ENCODE measurements at places on chromosomes 5 and 9.

DNA sequence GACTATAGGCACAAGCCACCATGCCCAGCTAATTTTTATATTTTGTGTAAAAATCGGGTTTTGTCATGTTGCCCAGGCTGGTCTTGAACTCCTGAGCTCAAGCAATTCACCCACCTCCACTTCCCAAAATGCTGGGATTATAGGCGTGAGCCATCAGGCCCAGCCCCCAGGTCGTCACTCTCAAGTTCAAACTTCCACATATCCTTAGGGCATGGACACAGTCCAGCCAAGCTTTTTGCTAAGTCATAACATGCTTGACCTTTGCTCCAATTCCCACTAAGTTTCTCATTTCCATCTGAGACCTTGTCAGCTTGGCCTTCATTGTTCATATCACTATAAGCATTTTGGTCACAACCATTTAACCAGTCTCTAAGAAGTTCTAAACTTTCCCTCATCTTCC, 43.9 kb upstream of the ARAP3 start:
- DNase-seq: no peak

DNA sequence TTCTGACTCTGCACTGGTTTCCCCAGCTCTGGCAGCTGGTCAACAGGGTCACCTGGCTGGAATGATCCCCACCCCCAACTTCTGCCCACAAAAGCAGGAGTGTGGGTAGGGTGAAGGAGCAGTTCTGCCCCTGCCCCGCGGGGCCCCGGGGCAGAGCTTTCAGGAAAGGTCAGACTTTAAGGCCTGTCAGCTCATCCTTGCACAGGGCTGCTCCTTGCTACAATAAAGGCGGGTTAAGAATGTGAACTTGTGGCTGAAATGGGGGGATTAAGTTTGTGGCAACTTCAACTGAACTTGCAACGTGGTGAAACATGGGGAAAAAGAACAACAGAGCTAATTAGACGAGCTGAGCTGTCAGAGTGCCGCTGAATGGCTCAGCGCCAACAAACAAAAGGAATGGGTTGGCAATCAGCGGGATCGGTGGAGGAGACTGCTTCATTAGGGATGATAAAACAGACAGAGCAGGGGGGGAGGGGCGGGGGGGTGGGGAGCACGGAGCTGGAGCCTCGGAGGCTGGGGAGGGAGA, 50.8 kb downstream of the CRB2 start:
- no peak for DNase-seq

- DNase-seq: peak; percentile 19
Measured at GRCh38 chr5:90434116-90434714, 24.7 kb upstream of the CETN3 start.

DNA sequence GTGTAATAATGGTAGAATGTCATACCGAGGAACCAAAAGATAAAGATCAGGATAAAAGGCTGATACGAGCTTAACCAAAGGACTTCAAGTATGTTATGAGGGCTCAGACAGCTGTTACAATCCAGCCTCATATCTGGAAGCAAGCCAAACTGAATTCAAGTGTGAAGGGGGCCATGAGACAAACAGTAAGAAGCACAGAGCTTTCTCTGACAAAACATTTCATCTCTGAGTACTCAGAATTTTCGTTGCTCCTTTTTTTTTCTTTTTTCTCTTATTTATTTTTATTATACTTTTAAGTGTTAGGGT, 52.9 kb upstream of the CD180 start:
- DNase-seq: no peak

GRCh38 chr5:73302797-73303147, 129.8 kb downstream of the TMEM174 start:
- DNase-seq: no peak

DNA sequence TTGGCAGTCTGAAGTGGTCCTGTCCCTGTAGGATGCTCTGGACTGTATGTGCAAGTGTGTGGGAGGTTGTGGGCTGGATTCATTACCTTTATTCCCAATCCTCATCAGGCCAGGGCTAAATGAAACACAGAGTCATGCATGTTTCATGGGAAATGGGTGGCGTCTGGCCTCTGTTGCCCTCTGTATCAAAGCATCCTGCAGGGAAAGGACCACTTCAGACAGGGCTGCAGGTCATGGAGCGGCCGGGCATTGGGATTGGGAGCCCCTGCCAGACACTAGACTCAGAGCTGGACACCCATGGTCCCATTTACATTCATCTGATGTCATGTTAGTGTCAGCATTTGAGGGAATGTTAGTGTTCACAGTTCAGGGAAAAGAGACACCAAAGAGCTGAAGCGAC, 53.8 kb downstream of the UBE2QL1 start:
- DNase-seq: no peak

GRCh38 chr9:36603006-36603405, 30.3 kb downstream of the MELK start:
- DNase-seq: no peak

DNA sequence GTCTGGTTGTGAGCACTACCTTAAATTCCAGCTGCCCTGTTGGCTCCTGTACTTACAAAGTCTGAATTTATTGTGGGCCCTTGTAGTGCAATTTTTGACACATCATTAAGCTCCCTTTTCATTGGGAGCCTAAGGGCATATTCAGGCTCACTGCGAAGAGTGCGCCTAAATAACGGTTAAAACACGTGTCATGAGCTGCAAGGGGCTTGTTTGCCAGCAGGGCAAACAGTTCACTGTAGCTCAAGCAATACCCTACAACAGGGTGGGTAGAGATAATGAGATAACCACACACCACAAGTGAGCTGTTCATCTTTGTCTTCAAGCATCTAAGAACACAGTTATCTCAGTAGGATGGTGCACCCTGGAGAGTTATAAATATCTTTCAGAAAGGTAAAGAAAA, 214.2 kb downstream of the SLF1 start:
- DNase-seq: no peak

DNA sequence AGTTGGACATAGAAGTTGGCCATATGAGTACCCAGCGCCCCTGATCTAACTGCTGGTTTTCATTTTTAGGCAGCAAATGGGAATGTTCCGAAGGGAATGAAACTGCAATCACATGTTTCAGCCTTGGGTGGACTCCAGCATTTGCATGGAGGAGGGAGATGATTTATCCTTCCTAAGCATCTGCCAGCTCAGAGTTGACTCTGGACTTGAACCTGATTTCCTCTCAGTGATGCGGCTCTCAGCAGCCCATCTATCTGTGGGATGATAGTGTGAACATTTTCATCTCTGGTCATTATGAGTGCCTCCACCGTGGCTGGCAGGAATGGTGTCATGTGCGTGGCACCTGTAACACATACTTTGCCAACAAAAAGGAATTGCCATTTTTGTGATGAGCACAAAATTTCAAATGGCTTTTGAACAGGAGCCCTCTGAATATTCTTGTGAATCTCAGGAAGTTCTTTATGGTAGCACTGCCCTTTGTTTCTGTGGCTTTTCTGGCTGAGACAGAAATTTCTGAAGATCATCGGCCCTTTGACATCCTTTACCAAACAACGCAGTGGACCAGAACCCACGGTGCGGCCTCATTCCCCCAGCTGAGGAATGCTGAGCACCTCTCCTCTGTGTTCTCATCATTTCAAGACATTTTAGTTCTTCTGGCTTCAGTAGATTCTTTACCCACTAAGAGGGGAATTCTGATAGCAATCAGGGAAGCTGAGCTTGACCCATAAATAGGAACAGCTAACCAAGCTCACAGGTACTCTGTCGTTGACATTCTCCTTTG, 28.5 kb downstream of the FUBP3 start:
- DNase-seq: no peak

DNA sequence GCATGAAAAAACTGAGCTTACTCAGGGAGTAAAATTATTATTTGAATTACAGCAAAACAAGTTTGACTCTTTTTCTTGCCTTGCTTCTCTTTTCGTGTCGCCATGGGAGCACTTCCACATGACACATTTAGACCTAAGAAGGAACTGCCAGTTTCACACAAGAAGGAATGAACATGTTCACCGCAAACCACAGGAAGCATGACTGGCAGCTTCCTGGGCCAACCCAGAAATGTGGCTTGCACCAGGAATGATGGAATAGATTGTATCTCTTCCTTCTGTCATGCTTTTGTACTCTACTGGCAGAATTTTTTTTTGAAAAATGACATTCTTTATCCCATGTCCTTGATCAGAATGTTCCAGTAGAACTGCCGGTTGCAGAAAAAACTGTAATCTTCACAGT, 32.9 kb upstream of the MAN2A1 start:
- DNase-seq: peak; percentile 2

GRCh38 chr5:77437194-77437593, 54.9 kb downstream of the WDR41 start:
- no peak for DNase-seq

GRCh38 chr5:83096660-83097339, 19.5 kb downstream of the XRCC4 start:
- DNase-seq: no peak

DNA sequence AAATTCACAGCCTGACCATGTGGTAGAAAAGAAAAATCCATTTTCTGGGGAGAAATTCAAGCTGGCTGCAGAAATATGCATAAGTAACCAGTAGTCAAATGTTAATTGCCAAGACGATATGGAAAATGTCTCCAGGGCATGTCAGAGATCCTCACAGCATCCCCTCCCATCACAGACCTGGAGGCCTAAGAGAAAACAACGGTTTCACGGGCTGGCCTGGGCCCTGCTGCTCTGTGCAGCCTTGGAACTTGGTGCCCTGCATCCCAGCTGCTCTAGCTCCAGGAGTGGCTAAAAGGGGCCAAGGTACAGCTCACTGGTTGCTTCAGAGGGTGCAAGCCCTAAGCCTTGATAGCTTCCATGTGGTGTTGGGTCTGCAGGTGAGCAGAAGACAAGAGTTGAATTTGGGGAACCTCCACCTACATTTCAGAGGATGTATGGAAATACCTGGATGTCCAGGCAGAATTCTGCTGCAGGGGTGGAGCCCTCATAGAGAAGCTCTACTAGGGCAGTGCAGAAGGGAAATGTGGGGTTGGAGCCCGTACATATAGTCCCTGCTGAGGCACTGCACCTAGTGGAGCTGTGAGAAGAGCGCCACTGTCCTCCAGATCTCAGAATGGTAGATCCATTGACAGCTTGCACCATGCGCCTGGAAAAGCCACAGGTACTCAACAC, 49.7 kb downstream of the PTBP3 start:
- no peak for DNase-seq

GRCh38 chr9:123865226-123866000, 64.5 kb downstream of the DENND1A start:
- DNase-seq: no peak

Measured in stimulated activated CD8-positive, alpha-beta memory T cell treated with anti-CD3 and anti-CD28 coated beads, Interleukin-4, amount 100 ng/mL, for 4 hours (primary cell).